ENCODE measurements at places on chromosomes 1 and 21. TPM values are rescaled to one million over a fixed set of nuclear protein-coding genes. Genes with fewer than 3 reads are reported as not detected.

The AGT gene
- total RNA-seq = 1.9 TPM

The PAPPA2 gene
- total RNA-seq = 0.32 TPM

The FAM177B gene
- total RNA-seq = not detected

The LCE1E gene
- total RNA-seq = not detected

The SLC5A9 gene
- total RNA-seq = not detected

The CFHR3 gene
- 0.93 TPM for total RNA-seq

The SLC25A44 gene
- total RNA-seq = 15.4 TPM

The PLA2G2F gene
- not detected for total RNA-seq

The TFF3 gene
- total RNA-seq = not detected

The GPR153 gene
- total RNA-seq = 25.0 TPM

The CELF3 gene
- total RNA-seq = 1.2 TPM

The S100A1 gene
- total RNA-seq = not detected

The ENAH gene
- total RNA-seq = 144 TPM

The KCNJ15 gene
- total RNA-seq = 0.70 TPM

The C1QB gene
- total RNA-seq = not detected

The TMEM59 gene
- 225 TPM for total RNA-seq

The CRYBG2 gene
- 10.9 TPM for total RNA-seq

The CHI3L1 gene
- 0.13 TPM for total RNA-seq

The FAF1 gene
- 44.4 TPM for total RNA-seq

The PHC2 gene
- 99.7 TPM for total RNA-seq

The CYP2J2 gene
- 2.9 TPM for total RNA-seq
